ENCODE measurements at places on chromosomes 6 and 20.
A peak's percentile ranks its signal among the peaks of the same experiment; 100 is the strongest.

DNA sequence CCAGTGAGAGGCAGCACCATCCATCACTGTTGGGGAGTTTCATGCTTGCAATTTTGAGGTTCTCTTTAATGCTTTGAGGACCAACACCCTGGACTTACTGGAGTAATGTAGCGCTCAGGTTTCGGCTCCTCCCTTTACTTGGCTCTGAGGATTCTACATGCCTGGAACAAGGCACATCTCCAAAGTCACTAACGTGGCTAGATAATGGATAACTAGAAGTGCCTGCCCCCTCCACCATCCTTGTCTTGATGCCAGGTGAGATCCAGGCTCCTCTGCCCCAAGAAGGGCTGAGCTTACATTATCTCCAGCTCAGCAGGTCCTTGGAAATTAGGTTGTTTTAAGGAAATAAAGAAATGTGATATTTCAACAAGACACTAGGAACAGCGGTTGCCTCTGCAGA is 75.5 kb upstream of the ZNFX1 start:
- DNase-seq, result no peak

GRCh38 chr6:14373648-14374437 is 256.3 kb downstream of the CD83 start:
- no peak for DNase-seq

DNA sequence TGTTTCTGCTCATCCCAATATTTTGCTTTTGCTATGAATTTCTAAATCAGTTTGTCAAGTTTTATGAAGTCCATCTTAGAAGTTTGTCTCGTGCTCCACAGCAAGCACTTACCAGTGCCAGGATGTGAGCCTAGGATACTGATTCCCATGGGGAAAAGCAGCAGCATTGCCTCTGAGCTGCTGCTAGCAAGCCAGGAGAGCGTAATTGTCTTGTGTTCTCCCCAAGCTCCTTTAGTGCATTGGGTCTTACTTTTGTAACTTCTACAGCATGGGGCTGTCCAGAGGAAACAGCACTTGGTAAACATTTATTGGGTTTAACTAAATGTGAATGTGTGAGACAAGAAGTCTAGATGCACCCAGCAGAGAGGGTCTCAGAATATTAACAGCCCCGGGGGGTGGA is 76.1 kb downstream of the RNF182 start:
- no peak for DNase-seq

GRCh38 chr20:62805711-62806382 is 1.2 kb downstream of the OGFR start:
- no peak for DNase-seq

- DNase-seq, result no peak
These were observed 97.3 kb downstream of the NRSN1 start for GRCh38 chr6:24223115-24223919.

DNA sequence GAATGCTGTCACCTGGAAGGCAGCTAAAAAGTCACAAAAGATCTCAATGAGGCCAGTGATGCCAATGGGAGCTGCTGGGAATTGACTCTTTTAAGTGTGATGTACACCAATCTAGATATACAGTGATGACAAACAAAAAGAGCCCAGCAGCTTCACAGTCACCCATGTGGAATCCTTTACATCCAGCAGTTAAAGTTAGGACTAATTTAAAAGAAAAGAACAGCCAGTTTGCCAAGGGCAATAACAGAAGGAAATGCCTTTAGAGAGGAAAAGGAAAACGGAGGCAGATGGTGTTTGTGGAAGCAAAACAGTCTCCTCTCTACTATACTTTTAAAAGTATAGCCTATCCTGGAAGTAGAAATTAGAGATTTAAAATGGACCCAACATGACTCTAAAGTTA is 873.5 kb downstream of the EPHA7 start:
- no peak for DNase-seq

GRCh38 chr6:21596949-21597682 is 3.6 kb downstream of the SOX4 start:
- no peak for DNase-seq

DNA sequence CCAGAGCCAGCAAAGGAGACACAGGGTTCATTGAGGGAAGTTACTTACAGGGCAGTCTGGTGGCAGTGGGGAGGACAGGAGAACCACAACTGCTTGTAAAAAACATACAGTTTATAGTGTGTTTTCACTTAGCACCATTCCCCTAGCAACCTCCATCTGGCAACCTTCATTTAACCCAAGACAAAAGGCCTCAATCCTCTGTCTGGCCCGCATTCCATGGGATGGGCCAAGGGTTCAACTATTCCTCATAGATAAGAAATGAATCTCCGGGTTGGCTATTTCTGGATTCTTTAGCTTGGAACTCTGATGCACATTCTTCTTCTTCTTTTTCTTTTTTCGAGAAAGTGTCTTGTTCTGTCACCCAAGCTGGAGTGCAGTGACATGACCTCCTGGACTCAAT is 26.3 kb upstream of the FYN start:
- no peak for DNase-seq

- DNase-seq, result peak; percentile 75
These were observed 176.0 kb downstream of the MRPL14 start for GRCh38 chr6:43951063-43951755.

GRCh38 chr20:59605601-59606364 is 1.4 kb downstream of the PHACTR3 start:
- no peak for DNase-seq

GRCh38 chr6:13013681-13014503 is 297.3 kb downstream of the PHACTR1 start:
- DNase-seq, result no peak

DNA sequence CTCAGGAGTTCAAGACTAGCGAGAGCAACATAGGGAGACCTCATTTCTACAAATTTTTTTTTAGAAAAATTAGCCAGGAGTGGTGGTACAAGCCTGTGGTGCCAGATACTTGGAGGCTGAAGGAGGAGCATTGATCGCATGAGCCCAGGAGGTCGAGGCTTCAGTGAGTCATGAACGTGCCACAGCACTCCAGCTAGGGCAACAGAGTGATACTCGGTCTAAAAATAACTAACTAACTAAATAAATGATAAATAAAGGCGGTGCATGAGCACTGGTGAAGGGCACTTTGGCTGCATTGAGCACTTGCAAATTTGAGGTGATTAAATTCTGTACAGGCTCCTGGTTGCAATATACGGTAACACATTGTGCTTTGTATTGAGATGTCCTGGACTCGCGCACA is 13.5 kb downstream of the HLA-A start:
- no peak for DNase-seq

DNA sequence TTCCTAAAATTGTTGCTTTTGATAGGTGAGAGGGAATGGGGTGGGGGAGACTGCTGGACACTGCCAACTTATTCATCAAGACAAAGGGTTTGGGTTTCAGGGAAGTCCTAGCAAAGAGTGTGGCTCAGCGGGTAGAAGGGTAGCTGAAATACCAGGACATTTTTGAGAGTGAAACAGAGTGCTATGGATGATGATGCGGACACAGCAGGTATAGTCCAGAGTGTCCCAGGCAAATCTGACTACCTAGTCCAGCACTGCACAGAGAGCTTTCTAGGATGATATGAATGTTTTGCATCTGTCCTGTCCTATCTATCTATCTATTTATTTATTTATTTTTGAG is 154.3 kb downstream of the BCAS1 start:
- DNase-seq, result no peak

GRCh38 chr6:98942263-98942803 is 5.4 kb downstream of the FBXL4 start:
- DNase-seq, result no peak

DNA sequence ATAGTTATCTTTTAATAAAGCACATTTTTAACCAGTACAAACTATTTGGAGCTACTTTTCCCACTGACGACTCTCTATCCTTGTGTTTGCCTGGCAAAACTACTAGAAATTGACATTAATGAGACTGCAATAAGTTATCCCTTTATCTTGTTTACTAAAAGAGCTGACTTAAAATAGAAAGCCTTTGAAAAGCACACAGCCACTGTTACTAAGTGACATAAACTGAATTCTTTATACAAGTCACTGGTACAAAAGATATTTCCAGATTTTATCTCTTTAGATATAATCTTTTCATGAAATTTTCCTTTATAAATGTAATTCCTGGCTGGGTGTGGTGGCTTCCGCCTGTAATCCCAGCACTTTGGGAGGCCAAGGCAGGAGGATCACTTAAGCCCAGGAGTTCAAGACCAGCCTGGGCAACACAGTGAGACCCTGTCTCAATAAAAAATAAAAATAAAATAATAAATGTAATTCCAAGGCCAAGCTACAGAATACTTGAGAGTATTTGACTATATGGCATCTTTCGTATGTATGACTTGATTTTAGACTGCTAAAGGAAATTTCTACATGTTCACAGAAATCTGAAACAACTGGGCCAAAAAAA is 9.5 kb downstream of the MBOAT1 start:
- no peak for DNase-seq

- no peak for DNase-seq
These were observed 1.9 kb upstream of the BLOC1S5 start for GRCh38 chr6:8066108-8066507.

GRCh38 chr6:7578931-7579330 is 11.1 kb upstream of the SNRNP48 start:
- no peak for DNase-seq

DNA sequence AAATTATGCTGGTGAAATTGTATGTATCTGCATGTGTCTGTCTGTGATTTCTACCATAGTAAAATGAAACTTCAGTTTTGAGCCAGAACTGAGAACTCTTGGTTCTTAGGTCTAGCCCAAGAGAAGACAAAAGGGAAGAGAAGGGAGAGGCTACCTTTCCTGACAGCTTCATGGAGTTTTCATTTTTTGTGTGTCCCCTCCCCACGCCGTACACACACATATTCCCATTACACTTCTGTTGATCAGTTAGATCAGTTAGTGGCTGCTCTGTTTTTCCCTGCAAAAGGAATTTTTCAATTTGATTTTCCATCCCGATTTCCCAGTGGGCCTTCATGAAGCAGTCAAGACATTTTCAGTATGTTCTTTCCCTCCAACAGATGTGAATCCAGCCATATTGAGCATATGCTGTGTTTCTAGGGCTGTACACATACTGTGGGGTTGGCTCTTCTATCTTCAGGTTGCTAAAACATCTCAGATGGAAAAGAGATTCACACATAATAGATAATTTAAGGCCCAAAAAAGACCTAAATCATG is 52.5 kb downstream of the HIVEP1 start:
- DNase-seq, result no peak

- no peak for DNase-seq
These were observed 17.0 kb upstream of the HLA-A start for GRCh38 chr6:29925321-29925720.

- DNase-seq, result peak; percentile 23
These were observed 23.9 kb upstream of the ASF1A start for GRCh38 chr6:118869894-118870589.

DNA sequence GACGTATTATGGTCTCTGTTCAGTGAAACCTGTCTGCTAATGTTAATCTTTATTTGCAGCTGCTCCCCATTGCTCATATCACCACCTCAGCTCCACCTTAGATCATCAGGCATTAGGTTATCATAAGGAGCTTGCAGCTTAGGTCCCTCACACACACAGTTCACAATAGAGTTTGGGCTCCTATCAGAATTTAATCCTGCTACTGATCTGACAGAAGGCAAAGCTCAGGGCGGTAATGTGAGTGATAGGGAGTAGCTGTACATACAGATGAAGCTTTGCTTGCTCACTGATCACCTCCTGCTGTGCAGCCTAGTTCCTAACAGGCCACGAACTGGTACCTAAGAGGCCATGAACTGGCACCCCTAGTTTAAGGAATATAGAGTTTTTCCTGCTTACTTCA is 989.7 kb downstream of the EYS start:
- DNase-seq, result no peak

DNA sequence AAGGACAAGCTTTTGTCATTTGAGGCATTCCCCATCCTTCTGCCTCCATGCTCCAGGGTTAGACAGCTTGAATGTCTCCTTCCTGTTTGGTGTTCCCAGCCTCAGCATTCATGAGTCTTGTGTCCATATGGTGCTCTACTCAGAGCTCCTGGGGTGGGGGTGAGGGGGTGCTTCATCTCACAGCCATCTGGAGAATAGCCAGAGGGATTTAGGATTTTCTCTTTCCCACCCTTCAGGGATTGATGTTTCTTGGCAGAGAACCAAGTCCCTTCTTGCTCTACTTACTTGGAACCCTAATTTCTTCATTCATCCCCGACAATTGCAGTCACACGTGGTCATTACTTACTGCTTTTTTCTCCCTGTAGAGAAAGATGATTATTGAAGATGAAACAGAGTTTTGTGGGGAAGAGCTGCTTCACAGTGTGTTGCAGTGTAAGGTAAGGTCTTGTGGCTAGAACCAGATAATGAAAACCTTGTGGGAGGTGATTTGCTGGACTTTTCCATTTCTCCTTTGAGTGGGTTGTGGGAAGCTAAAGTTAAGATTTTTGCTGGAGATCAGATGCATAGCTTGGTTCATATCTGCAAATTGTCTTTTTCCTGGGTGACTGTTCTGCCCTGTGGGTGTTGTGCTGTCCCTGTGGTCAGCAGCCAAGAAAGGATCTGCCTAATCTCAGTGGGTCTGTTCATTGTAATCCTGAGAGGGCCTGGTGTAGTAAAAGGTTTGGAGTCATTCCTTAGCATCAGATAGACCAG is 18.6 kb downstream of the CMTR1 start:
- no peak for DNase-seq

GRCh38 chr6:136568129-136568528 is 17.9 kb upstream of the MAP7 start:
- no peak for DNase-seq

GRCh38 chr6:145544041-145544440 is 191.3 kb downstream of the EPM2A start:
- no peak for DNase-seq

GRCh38 chr6:52361945-52362442 is at the start of gene PAQR8:
TSS of gene PAQR8 (plus strand) at chr6:52362151. CDS start at chr6:52403214, 41,063 bp downstream.
- peak; percentile 69 for DNase-seq

GRCh38 chr6:118974790-118975189 is 39.8 kb upstream of the MCM9 start:
- no peak for DNase-seq

DNA sequence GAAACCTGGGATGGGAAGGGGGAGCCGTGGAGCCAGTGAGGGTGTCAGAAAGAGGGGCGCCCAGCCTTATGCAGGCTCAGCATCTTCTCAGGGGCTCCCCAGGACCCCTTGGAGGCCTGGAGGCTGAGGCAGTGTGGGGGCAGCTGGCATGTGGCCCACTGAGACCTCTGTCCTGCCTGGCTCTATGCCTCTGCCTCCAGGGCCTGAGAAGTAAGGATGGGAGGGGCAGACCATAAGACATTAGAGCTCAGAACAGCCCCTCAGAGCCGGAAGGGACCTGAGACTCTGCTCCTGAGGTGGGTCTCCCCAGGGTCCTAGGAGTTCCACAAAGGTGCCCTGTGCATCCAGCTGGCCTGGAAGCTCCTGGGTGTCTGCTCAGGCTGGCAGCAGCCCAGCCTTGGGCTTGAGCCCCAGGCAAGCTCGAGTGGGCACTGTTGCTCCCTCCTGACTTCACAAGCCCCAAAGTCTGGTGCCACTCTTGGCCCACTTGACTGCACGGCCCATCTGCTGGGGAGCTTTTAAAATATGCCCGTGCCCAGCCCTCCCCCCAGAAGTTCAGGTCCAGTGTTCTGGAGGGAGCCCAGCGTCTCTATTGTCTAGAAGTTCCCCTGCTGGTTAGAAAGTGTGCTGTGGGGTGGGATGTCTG is 126.8 kb downstream of the GRM4 start:
- DNase-seq, result no peak

GRCh38 chr6:4174042-4174441 is 38.7 kb upstream of the ECI2 start:
- DNase-seq, result no peak

GRCh38 chr6:127483399-127484055 is 24.3 kb upstream of the KIAA0408 start:
- DNase-seq, result no peak

- DNase-seq, result no peak
These were observed 2.9 kb upstream of the SPINT3 start for GRCh38 chr20:45518282-45518681.

Data from SJSA1 (cell line).